ENCODE measurements at places on chromosomes 7 and 10.

- DNase-seq, result no peak
These were observed 61.5 kb upstream of the NKX6-2 start for GRCh38 chr10:132847416-132847777.

- no peak for DNase-seq
These were observed 118.3 kb upstream of the KMT2E start for GRCh38 chr7:104895522-104896236.

GRCh38 chr7:71325151-71325550, 193.2 kb downstream of the GALNT17 start:
- DNase-seq, result no peak

DNA sequence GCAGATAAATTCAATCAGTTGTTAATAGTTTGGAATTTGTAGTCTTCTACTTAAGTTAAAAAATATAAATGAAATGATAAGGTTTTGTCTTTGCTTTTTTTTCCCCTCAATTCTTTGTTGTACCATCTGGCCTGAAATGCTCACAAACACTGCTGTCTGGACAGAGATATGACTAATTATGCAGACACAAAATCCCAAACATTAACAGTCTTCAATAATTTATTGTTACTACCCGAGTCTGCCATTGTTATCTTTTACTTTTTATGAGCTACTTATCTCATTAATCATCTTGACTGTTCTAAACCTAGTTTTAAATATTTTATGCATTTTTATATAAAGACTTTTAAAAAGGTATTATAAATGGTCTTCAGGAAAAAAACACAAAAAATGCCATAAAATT, 64.7 kb upstream of the THSD7A start:
- no peak for DNase-seq

DNA sequence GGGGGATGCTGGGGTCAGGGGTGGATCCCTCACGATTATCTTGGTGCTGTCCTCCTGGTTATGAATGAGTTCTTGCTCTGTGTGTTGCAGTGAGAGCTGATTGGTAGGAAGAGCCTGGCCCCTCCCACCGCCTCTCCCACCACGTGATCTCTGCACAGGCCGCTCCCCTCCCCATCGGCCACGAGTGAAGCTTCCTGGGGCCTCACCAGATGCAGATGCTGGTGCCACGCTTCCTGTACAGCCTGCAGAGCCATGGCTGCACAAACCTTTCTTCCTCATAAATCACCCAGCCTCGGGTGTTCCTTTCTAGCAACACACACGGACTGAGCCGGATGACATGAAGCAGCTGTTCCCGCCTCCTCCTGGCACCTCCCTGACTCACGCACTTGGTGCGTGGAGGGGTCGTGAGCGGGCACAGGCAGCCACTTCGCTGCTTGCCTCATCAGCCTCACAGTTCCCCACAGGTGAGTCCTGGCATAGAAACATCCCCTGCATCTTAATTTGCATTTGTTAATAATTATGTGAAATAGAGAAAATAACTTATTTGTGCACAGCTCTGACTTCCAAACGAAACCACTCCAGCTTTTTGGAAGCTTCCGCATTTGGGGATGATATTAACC, 210.8 kb downstream of the ADARB2 start:
- DNase-seq, result no peak

DNA sequence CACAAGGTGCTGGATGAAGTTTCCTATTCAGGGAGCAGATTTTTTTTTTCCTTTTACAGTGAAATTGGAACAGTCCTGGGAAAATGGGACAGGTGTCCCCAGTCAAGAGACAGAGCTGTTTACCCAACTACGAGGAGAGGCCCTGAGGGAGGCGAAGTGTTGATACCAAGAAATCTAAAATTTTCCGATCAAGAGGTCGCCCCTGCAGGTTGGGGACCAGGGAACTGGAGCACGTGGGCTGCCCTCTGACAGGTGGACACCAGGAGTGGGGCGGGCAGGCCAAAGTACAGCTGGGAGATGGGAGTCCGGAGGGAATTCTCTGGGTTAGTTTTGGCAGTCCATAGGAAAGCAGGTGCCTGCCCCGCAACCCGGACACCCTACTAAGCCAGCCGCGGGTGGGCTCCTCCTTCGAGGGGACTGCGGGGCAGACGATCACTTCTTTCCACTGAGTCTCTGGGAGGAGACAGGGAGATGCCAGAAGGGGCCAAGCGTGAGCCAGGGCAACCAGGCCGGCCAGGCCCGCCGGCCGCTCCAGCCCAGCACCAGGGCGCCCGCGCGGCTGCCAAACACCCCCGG, 965 bp upstream of the CAMK1D start:
- DNase-seq, result no peak

DNA sequence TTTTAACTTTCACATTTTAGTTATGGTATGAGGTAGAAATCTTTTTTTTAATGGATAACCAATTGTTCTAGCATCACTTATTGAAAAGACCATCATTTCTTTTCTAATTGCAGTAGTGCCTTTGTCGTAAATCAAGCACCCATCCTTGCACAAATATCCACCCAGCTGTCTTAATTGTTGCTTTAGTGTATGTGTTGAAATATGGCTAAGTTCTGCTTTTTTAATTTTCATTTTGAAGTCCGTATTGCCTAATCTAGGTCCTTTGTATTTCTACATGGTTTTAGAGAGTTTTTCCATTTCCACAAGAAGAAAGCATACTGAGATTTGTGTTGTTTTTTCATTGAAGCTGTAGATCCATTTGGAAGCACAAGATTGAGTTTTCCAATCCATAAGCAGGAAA, 259.6 kb upstream of the SEMA3E start:
- no peak for DNase-seq

Measured in ACHN (cell line).